Suprapubic skin (tissue), 4 donors: ENCODE measurements at places on chromosomes 11 and 22. TPM values are rescaled to one million over a fixed set of nuclear protein-coding genes. Genes with fewer than 3 reads are reported as not detected.

GRCh38 chr11:337711-338110 lies 17.1 kb upstream of the IFITM3 start:
- no peak for DNase-seq
- no peaks in the 10 kb centered on the region for H3K36me3 ChIP-seq
- H3K27ac ChIP-seq: no peak overlapping the region
- no peak overlapping the region for H3K4me3 ChIP-seq
- peaks cover 19% of the 10 kb centered on the region for H3K4me1 ChIP-seq

DNA sequence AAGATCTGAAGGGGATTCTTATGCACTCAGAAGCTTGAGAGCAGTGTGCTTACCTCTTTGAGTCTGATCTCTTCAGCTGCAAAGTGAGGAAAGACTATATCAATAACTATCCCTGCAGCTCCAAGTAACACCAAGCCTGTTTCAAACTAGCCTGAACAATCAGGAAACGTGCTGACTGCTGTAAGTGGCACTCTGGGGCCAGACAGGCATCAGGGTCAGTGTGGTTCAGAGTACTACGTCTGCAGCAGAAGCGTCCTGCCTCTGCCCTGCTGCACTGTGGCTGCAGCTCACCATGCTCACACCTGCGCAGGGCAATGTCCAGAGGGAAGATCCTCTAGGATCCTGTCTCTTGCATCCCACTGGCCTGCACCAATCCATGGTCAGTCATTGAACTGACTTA lies 25.5 kb upstream of the LINC01488 start:
- no peak overlapping the region for H3K27ac ChIP-seq
- no peaks in the 10 kb centered on the region for H3K4me1 ChIP-seq
- DNase-seq: no peak
- H3K27me3 ChIP-seq: no peaks in the 10 kb centered on the region

DNA sequence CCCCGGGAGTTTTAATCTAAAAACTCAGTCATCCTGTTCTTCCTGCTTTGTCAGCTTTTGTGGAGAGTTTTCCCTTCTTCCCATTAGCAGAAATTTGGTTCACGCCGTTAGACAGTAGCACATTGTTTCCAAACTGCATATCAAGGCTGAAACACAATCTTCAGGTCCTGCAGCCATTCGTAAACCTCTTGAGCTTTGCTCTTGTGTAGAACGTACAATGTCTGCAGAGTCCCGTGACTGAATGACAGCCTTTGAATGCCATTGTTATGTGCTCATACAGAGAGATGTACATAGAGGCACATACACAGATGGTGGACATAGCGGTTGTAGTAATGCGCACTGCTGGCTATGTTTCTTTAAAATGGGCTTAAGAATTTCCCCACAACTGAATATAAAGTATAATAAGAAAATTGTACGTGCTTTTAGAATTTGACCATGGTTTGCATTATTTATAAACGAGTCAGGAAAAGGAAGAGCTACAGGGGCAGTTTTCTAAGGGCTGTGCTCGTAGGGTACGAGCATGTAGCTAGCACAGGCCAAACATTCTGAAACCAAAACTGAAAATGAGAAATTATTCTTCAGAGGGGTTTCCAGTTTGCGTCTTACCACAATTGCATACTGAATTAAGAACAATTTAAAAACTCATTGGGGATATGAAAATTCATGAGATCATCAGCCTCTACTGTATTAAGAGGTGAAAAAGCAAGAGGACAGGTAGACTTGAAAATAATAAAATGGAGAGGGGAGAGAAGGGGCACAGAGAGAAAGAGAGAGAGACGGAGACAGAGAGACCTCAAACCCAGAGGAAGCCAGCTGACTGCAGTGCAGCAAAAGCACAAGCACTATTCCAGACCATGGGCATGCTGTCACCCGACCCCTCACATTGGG lies 310.1 kb downstream of the CADM1 start:
- no peaks in the 10 kb centered on the region for H3K36me3 ChIP-seq
- no peak overlapping the region for H3K27ac ChIP-seq
- no peaks in the 10 kb centered on the region for H3K4me1 ChIP-seq
- H3K4me3 ChIP-seq: no peak overlapping the region
- DNase-seq: no peak
- H3K27me3 ChIP-seq: no peaks in the 10 kb centered on the region

DNA sequence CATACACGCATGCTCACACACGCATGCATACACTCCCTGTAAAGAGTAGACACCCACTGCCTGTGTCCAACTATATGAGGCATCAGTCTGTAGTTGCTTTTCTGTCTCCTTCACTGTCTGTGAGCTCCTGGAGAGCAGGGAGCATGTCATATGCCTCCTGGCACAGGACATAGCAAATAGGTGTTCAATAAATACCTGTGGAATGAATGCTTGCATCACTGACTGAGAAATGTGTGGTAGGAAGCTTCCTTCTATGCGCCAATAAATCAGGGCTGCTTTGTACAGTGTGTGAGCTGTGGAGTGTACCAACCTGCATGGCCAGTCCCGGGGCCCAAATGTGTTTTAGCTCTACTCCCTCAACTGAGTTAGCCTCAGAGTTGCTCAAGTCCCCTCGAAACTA lies 37.2 kb upstream of the NAV2 start:
- no peaks in the 10 kb centered on the region for H3K36me3 ChIP-seq
- H3K27ac ChIP-seq: peak overlapping the region; percentile 4
- H3K4me3 ChIP-seq: no peak overlapping the region
- no peak for DNase-seq
- no peaks in the 10 kb centered on the region for H3K27me3 ChIP-seq

DNA sequence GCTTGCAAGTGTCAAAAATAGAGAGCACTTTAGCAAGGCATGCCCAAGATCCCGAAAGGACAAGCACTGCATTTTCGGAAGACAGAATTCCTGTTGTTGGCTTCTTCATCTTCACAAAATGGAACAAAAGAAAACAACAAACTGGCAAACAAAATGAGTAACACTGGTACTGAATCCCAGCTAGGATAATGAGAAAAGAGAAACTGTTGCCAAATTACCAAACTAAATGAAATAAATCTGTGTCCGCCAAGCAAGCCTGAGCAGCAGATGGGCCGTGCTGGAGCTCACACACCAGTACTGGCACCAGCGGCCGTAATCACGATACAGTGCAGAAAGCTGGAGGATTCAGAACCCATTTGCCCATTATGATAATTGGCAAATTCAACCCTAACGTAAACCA lies 30.6 kb downstream of the TUB start:
- H3K36me3 ChIP-seq: peaks cover 28% of the 10 kb centered on the region
- no peak overlapping the region for H3K4me3 ChIP-seq
- H3K27ac ChIP-seq: no peak overlapping the region
- no peaks in the 10 kb centered on the region for H3K27me3 ChIP-seq
- DNase-seq: no peak

DNA sequence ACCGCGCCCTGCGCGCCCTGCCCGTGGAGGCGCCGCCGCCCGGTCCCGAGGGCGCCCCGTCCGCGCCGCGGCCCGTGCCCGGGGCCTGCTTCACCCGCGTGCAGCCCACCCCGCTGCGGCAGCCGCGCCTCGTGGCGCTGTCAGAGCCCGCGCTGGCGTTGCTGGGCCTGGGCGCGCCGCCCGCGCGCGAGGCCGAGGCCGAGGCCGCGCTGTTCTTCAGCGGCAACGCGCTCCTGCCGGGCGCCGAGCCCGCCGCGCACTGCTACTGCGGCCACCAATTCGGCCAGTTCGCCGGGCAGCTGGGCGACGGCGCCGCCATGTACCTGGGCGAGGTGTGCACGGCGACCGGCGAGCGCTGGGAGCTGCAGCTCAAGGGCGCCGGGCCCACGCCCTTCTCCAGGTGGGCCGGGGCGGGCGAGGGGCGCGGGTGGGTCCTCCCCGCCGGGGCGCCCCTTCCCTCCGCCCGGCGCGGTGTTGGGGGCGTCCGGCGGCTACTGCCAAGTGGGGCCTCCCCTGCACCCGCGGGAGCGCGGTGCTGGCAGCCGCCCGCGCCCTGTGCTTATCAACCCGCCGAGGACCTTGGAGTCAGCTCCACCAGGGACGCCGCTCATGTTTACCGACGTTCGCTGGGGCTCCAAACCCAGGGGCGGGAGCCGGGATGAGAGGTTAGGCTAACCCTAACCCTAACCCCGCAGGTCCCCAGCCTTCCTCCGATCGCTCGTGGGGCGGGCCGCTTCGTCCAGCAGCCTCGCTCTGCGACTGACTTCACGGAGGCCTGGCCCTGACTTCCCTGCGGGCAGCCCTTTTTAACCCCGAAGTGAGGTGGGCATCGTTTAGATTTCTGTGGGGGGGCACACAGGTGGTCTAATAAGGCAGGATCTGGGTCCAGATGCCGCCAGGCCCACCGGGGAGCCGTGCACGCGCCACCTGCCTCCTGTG lies 649 bp downstream of the SELENOO start:
- H3K4me3 ChIP-seq: peak overlapping the region; percentile 86
- no peak for DNase-seq
- peaks cover 28% of the 10 kb centered on the region for H3K36me3 ChIP-seq

- no peaks in the 10 kb centered on the region for H3K27me3 ChIP-seq
- H3K4me1 ChIP-seq: no peaks in the 10 kb centered on the region
- no peak overlapping the region for H3K27ac ChIP-seq
- DNase-seq: no peak
- no peaks in the 10 kb centered on the region for H3K36me3 ChIP-seq
Observed at GRCh38 chr11:17770048-17770652, 35.6 kb downstream of the KCNC1 start.

- no peak for DNase-seq
- no peak overlapping the region for H3K27ac ChIP-seq
- H3K4me1 ChIP-seq: no peaks in the 10 kb centered on the region
- peaks cover 3% of the 10 kb centered on the region for H3K27me3 ChIP-seq
- no peaks in the 10 kb centered on the region for H3K36me3 ChIP-seq
Observed at GRCh38 chr11:131867457-131868257, 497.2 kb downstream of the NTM start.

- peaks cover 11% of the 10 kb centered on the region for H3K4me1 ChIP-seq
- peak overlapping the region; percentile 16 for H3K4me3 ChIP-seq
- no peaks in the 10 kb centered on the region for H3K36me3 ChIP-seq
- peaks cover 90% of the 10 kb centered on the region for H3K27me3 ChIP-seq
- no peak for DNase-seq
Observed at GRCh38 chr11:32426819-32427615, 8.3 kb downstream of the WT1 start.

- H3K4me1 ChIP-seq: peaks cover 4% of the 10 kb centered on the region
- H3K27ac ChIP-seq: no peak overlapping the region
- H3K27me3 ChIP-seq: peaks cover 21% of the 10 kb centered on the region
- no peak overlapping the region for H3K4me3 ChIP-seq
Observed at GRCh38 chr11:116275635-116276034, 497.2 kb downstream of the BUD13 start.

DNA sequence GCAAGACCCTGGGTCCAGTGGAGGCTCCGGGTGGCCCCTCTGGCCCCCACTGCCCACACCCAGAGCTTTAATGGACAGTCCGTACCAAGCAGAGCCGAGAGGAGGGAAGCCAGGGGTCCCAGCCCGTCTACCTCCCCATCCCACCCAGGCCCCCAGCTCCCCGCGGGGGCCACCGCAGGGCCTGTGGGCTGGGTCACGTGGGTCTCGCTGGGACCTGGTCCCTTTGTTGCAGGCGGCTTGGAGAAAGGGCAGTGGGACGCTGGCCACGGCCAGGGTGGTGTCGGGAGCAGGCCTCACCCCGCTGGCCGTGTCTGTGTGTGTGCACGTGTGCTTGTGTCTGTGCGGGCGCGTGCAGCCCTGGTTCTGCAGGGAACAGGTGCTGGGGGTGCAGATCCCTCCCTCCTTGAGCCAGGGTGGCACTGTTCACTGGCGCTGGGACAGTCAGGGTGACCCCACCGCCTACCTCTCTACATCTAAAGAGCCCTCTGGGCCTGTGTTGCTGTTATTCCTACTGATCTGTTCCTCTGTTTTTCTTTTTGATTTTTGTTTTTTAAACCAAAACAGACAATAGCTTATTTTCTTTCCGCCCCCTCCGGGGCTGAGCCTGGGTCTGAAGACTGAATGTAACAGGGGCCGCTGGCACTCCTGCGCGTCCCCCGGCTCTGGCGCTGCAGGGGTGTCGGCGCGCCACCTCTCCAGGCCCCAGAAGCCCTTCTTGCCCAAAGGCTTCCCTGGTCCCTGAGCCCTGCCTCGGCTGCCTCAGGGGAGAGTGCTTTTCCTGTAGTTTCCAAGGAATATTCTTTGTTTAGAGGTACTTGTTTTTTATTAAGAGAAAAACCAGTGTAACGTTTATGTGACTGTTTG lies 20.1 kb upstream of the TMEM191C start:
- H3K27ac ChIP-seq: no peak overlapping the region
- no peaks in the 10 kb centered on the region for H3K27me3 ChIP-seq
- DNase-seq: peak; percentile 62
- H3K4me1 ChIP-seq: no peaks in the 10 kb centered on the region
- H3K4me3 ChIP-seq: no peak overlapping the region
- H3K36me3 ChIP-seq: peaks cover 25% of the 10 kb centered on the region

DNA sequence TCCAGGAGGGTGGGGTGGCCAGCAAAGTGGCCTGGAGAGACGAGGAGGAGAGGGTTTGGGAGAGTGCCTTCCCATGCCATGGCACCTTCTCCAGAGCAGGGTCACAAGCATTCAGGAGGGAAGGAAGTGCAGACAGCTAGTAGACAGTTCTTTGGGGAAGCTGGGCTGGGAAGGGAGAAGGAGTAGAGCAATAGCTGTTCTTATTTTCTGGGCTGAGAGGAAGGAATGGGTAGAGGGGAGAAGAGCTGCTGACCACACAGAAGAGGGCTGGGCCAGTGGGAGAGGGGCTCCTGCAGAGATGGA lies 14.8 kb upstream of the PICK1 start:
- H3K4me3 ChIP-seq: no peak overlapping the region
- peaks cover 13% of the 10 kb centered on the region for H3K4me1 ChIP-seq
- no peak for DNase-seq
- H3K36me3 ChIP-seq: no peaks in the 10 kb centered on the region

- no peaks in the 10 kb centered on the region for H3K4me1 ChIP-seq
- H3K27me3 ChIP-seq: peaks cover 41% of the 10 kb centered on the region
- H3K4me3 ChIP-seq: no peak overlapping the region
- no peaks in the 10 kb centered on the region for H3K36me3 ChIP-seq
Observed at GRCh38 chr22:39611360-39611759, 40.8 kb downstream of the CACNA1I start.

- H3K27ac ChIP-seq: no peak overlapping the region
- H3K36me3 ChIP-seq: no peaks in the 10 kb centered on the region
- DNase-seq: no peak
- peaks cover 51% of the 10 kb centered on the region for H3K4me1 ChIP-seq
- H3K4me3 ChIP-seq: no peak overlapping the region
- peaks cover 19% of the 10 kb centered on the region for H3K27me3 ChIP-seq
Observed at GRCh38 chr11:67405196-67405567, 1.3 kb downstream of the TBC1D10C start.

GRCh38 chr11:65953471-65953870 lies 8.1 kb upstream of the SART1 start:
- H3K27me3 ChIP-seq: peaks cover 9% of the 10 kb centered on the region
- H3K4me1 ChIP-seq: peaks cover 2% of the 10 kb centered on the region
- H3K27ac ChIP-seq: no peak overlapping the region
- H3K36me3 ChIP-seq: no peaks in the 10 kb centered on the region
- no peak for DNase-seq

The PHOX2A gene
- total RNA-seq: not detected

The CHRNA10 gene
- not detected for total RNA-seq

The GPR83 gene
- not detected for total RNA-seq

The PLXNB2 gene
- total RNA-seq: 117 TPM
